NCI-H2081 (cell line): ENCODE measurements at places on chromosomes 4 and X.

DNA sequence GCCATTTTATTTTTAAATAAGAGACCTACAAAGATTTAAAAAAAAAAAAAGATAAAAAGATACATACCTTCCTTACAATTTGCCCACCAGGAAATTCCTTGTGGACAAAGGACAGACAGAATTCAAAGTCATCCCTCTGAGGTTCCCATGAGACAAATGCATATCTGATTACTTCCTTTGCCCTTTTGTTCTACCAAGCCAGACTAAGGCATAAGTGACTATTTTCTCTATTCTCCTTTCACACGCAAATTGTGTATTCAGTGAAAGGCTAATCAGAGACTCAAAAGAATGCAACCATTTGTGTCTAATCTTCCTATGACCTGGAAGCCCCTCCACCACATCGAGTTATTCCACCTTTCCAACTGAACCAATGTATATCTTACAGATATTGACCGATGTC, 691.7 kb downstream of the FAM133A start:
- no peak for DNase-seq

GRCh38 chrX:11725631-11726442, 32.2 kb upstream of the MSL3 start:
- no peak for DNase-seq

GRCh38 chr4:183377491-183377890, 55.3 kb upstream of the CLDN24 start:
- no peak for DNase-seq

DNA sequence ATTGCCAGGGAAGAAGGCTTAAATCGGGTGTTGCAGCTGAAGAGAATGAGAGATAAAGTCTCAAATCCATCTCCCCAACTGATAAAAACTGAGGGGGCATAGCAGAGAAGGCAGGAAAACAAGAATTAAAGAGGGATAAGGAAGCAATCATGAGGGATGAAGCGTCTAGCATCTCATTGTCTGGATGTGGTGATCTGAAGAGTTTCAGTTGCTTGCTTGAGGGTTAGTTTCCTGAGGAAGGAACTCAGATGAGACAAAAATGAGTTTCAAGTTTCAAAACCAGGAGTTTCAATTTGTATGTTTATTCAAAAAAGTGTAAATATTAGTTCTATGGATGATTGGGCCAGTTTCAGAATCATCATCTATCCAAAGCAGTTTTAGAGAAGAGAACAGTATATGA, 496.9 kb downstream of the RAB28 start:
- DNase-seq: no peak

DNA sequence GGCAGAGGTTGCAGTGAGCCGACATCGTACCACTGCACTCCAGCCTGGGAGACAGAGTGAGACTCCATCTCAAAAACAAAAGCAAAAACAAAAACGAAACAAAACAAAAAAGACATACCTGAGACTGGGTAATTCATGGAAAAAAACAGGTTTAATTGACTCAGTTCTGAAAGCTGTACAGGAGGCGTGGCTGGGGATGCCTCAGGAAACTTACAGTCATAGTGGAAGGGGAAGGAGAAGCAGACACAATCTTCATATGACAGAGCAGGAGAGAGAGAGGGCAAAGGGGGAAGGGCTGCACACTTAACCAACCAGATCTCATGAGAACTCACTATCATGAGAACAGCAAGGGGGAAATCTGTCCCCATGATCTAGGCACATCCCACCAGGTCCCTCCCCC, 229.5 kb downstream of the STK32B start:
- DNase-seq: no peak

GRCh38 chr4:121272526-121272925, 108.3 kb downstream of the QRFPR start:
- no peak for DNase-seq
